ENCODE measurements at places on chromosomes 2 and 18.

- no peak for DNase-seq
Observed at GRCh38 chr2:191845876-191846514, 893 bp downstream of the CAVIN2 start.

GRCh38 chr2:26178746-26179436, 6.0 kb downstream of the GAREM2 start:
- DNase-seq = peak; percentile 29

- no peak for DNase-seq
Observed at GRCh38 chr2:234272069-234272850, 221.8 kb downstream of the SPP2 start.

- DNase-seq = no peak
Observed at GRCh38 chr2:238439917-238440316, 13.2 kb downstream of the ASB1 start.

Data from Kasumi-1 (cell line).